ENCODE measurements at places on chromosomes 1 and 21. TPM values are rescaled to one million over a fixed set of nuclear protein-coding genes. Genes with fewer than 3 reads are reported as not detected.

DNA sequence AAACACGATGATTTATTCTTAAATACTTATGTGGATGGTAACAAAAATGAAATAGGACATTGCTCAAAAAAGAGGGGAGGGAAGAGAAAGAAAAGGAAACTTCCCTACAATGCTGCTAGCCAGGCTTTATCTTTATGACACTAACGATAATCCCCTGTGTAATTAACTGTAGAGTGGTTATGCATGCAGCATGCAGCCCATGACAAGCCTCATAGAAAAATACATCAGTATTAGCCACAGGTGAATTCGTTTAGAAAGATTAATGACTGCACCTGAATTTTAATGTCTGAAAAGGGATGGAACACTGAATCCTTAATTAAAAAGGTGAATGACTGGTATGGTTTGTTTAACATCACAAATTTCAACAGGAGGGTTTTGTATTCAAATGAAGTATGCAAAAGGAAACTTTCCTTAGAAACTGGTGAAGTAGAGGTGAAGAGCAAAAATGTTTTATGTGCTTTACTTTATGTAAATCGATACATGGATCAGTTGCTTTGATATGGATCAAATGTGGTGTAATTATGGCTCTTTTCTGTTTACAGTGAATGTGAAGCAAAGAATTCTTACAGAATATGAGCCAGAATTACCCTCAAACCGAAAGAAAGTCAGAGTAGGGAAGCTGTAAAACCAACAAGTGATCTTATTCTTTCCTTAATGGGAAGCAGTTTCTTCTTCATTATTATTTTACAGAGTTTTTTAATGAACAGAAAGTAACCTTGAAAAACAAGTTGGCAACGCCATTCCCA is 569.6 kb upstream of the ADGRL2 start:
- no peak for DNase-seq

DNA sequence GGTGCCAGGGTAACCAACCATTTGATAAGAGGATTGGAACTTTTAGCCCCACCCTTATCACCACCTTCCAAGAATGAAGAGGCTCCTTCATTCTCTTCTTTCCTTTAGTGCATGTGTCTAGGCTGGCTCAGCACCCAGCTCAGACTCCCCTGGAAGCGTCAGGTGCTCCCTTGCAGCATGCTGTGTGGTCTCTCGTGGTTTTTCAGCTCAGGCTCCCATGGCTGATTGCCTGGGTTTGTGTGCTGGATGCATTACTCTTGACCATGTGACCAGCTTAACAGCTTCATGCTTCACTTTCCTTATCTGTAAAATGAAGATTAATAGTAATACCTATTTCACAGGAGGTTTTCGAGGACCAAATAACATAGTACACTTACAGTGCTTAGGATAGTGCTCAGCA is 198.4 kb downstream of the HHAT start:
- no peak for DNase-seq

- no peak for DNase-seq
Observed at GRCh38 chr1:1006305-1007159, 6.6 kb upstream of the HES4 start.

GRCh38 chr1:228347181-228347580 is 59.5 kb downstream of the TRIM11 start:
- DNase-seq: no peak

Gene PROK1
- not detected for total RNA-seq

Gene SELL
- 396 TPM for total RNA-seq

Gene MROH9
- not detected for total RNA-seq

DNA sequence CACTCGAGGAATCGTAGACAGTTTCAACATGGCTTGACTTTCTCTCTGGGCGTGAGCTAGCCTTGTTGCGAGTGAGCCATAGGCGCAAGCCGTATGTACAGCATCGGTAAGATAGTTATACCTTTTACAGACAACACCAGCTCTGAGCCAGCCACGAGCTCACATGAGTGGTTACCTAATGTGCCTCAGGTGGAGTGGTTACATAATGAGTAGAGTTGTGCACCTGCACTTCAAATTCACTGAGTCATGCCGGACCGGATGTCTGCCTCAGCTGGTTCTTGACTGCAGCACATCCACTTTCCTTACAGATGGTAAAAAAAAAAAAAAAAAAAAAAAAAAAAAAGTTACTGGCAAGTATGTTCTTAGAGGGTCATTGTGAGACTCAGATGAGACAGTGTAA is 360.4 kb upstream of the NR5A2 start:
- DNase-seq: no peak

DNA sequence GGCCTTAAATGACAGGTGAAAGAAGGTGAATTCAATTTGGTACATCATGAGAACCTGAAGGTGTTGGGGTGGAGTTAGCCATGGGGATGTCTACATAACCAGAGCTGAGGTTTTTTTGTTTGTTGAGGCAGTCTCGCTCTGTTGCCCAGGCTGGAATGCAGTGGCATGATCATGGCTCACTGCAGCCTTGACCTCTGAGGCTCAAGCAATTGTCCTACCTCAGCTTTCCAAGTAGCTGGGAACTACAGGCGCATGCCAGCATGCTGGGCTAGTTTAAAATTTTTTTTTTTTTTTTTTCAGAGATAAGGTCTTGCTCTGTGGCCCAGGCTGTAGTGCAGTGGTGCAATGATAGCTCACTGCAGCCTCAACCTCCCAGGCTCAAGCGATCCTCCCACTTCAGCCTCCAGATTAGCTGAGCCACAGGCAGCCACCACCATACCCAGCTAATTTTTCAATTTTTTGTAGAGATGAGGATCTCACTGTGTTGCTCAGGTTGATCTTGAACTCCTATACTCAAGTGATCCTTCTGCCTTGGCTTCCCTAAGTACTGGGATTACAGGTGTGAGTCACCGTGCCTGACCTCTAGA is 1.9 kb upstream of the MPZ start:
- DNase-seq: no peak

Gene GPR161
- total RNA-seq: not detected

- DNase-seq: no peak
Observed at GRCh38 chr1:41629571-41629970, 145.1 kb upstream of the EDN2 start.

Gene GSTM3
- 1.2 TPM for total RNA-seq

DNA sequence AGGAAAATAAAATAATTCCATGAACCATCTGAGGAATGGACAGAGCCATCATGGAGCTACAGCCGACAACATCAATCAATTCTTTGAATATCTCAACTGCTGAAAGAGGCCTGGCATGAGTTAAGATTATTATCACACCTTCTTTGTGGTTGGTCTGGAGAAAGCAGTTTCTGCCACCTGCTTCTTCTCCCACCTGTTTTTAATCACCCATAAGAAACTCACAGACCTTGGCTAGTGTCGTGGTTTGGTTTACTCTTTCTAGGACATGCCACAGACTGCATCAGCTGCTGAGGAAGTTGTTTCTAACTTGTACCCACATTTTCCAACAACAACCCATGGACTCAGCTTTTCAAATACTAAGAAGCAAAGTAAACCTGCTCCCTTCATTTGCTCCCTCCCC is 65.6 kb downstream of the NTPCR start:
- no peak for DNase-seq

DNA sequence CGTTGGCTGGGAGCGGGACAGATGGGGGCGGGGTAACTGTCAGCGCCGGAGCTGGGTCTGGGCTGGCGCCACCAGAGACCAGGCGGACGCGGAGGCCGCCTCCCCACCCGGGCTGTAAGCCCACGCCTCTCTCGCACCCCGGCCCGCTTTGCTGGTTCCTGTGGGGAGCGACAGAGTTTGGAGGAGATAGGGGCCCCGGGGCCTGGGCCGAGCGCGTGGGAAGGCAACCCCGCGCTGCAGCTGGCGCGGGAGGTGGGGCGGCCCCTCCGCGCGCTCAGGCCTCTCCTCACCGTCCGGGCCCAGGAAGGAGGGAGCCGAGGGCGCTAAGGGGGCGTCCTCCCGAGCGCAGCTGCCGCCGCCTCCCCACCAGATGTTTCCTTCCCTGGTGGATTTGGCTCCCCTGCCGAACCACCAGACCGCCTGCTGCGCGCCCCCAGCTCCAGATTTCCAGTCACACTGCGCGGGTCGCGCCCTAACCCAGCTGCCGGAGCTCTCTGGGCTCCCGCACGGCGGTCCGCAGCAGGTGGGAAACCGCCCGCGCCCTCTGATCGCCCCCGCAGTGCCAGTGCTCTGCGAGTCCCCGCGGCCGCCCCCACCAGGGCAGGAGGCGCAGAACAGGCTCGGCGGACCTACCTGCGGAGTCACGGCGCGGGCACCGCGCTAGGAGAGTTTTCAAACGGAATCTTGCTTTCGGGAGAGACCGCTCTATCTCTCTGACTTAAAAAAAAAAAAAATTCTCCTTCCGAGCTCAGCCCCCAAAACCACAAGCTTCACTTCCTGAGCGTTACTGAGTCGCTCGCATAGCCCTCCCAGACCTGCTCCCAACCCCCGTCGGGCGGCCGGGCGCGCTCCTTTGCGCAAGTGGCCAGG is 1.1 kb downstream of the GFI1 start:
- peak; percentile 79 for DNase-seq

- no peak for DNase-seq
Observed at GRCh38 chr21:45613396-45613795, 30.1 kb upstream of the PCBP3 start.

DNA sequence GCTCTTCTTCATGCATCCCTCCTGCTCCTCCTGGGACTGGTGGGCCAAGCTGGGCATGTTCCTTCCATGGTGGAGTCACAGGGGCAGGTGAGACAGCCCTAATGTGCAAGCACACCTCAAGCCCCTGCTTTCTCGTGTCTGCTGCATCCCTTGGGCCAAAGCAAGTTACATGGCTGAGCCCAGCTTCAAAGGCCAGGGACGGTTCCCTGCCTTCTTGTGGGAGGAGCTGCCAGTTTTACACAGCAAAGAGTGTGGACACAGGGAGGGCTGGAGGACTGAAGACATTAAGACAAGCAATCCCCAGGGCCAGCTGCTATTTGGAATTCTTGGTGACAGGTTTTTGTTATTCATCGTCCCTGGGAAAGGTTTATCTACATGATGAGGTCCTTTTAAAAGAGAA is 175.2 kb upstream of the CACNA1E start:
- DNase-seq: no peak

Gene MSH4
- total RNA-seq: 0.80 TPM

- no peak for DNase-seq
Observed at GRCh38 chr1:23931491-23931880, 18.3 kb upstream of the CNR2 start.

Gene APOBEC4
- total RNA-seq: not detected

Gene OPRD1
- total RNA-seq: not detected

DNA sequence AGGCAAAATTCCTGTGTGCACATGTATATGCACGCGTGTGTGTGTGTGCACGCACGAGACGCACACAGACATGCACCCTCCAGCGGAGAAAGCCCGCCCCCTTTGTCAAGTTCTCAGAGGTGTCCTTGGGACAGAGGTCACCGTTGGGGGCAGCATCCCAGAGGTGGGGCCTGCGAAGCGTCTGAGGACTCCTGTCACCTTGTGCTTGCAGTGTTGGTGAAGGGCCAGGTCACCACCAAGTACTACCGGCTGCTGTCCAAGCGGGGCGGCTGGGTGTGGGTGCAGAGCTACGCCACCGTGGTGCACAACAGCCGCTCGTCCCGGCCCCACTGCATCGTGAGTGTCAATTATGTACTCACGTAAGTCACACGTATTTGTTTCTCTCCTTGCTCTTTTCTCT is 42.6 kb downstream of the SIM2 start:
- DNase-seq: no peak

GRCh38 chr1:109356915-109357314 is 40.8 kb downstream of the SORT1 start:
- no peak for DNase-seq
